ENCODE measurements at places on chromosomes 1 and 21.

DNA sequence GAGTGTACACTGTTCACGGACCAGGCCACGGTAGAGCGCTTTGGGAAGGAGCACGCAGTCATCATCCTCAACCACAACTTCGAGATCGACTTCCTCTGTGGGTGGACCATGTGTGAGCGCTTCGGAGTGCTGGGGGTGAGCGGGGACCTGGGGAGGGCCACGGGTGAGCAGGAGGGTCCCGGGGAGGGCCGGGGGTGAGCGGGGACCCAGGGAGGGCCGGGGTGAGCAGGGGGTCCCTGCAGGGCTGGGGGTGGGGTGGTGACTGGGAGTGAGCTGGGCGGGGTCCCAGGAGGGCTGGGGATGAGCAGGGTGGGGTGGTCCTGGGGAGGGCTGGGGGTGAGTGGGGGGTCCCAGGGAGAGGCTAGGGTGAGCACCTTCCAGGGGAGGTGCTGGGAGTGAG lies 44.1 kb upstream of the TRAPPC10 start:
- DNase-seq: no peak

GRCh38 chr1:45722809-45723208 lies 27.6 kb downstream of the IPP start:
- no peak for DNase-seq

DNA sequence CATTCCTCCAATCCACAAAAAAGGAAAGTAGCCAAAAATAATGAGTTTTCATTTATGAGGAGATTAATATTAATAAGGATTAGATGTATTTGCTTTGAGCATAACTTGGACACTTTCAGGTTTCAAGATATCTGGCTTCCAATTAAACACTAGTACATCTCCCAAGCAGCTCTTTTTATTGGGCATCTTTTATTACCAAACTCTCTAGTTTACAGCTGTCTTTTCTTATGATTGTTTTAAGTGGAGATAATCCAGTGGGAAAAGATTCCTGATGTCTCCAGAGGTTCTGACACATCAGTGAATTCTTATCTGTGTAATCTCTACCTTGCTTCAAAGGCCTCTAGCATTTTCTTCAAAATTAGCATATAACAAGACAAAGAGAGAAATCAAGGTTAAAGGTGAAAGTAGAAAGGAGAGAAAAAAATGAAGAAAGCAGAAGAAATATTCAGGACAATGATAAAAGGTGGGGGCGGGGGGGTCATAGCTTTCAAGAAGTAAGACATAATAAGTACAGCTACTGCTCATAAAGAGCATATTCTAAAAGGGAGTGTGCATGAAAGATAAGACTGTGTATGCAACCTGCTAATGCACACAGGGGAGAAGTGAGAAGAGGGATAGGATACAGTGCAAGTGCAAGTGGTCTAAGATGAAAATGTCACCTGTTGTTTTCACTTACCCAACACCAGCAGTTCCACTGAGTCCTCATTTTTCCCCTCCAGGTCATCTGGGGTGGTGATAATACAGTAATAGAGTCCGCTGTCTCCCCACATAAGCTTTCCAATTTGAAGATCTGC lies 19.1 kb downstream of the ILDR2 start:
- no peak for DNase-seq

DNA sequence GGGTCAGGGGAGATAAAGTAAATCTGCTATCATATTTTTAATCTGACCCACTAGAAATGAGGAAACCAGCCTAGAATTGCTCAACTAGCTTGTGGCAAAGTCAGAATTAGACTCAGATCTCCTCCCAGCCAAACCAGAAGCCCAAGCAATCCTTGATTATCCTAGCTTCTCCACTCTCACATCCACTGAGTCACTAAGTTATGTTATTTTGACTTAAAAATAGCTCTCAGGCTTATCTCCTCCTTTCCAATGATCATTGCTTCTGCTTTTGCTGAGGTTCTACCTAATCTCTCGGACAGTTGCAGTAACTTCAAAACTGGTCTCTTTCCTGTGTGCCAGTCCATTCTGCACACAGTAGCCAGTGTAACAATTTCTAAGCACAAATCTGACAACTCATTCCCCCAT lies 22.9 kb downstream of the OVAAL start:
- no peak for DNase-seq

GRCh38 chr1:53348486-53349368 lies 20.9 kb upstream of the LRP8 start:
- DNase-seq: no peak

DNA sequence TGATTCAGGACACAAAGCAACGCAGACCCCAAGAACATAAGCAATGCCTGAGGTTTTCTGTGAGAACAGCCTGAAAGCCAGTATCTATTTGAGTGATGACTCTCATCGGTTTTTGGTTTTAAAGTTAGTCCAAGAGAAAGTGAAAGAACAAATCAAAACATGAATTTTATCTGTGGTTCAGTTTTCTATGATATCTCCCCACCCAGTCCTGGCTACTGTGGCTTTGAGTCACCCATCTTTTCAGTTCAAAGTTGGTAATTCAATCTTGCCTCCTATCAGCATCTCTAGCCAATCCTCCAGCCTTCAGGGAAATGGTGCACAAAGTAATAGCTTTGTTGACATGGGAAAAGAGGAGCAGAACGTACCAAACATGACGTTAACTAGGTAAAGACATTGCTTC lies 40.5 kb upstream of the KRTAP19-8 start:
- DNase-seq: no peak

- no peak for DNase-seq
Observed at GRCh38 chr1:85611856-85612255, 31.3 kb downstream of the CCN1 start.

GRCh38 chr1:213615226-213615916 lies 372.4 kb upstream of the PROX1 start:
- no peak for DNase-seq

- DNase-seq: no peak
Observed at GRCh38 chr1:6258675-6259074, 2.2 kb downstream of the GPR153 start.

GRCh38 chr1:9542430-9542829 lies 3.2 kb downstream of the SLC25A33 start:
- DNase-seq: no peak

- no peak for DNase-seq
Observed at GRCh38 chr21:39812983-39813382, 54.3 kb upstream of the PCP4 start.

DNA sequence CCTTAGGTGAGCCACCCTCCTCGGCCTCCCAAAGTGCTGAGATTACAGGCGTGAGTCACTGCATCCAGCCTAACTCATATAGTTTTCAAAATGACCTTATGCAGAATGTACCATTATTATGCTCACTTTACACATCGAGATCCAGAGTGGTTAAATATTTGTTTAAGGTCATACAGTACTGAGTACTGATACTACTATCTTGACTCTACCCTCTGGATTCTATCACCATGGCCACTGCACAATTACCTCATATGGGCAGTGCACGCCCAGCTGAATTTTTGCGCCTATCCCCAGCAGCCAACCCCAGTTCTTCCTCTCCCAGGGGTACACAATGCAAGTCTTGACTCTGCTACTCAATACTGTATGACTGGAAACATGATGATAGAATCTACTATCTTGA lies 56.7 kb downstream of the EDARADD start:
- no peak for DNase-seq

DNA sequence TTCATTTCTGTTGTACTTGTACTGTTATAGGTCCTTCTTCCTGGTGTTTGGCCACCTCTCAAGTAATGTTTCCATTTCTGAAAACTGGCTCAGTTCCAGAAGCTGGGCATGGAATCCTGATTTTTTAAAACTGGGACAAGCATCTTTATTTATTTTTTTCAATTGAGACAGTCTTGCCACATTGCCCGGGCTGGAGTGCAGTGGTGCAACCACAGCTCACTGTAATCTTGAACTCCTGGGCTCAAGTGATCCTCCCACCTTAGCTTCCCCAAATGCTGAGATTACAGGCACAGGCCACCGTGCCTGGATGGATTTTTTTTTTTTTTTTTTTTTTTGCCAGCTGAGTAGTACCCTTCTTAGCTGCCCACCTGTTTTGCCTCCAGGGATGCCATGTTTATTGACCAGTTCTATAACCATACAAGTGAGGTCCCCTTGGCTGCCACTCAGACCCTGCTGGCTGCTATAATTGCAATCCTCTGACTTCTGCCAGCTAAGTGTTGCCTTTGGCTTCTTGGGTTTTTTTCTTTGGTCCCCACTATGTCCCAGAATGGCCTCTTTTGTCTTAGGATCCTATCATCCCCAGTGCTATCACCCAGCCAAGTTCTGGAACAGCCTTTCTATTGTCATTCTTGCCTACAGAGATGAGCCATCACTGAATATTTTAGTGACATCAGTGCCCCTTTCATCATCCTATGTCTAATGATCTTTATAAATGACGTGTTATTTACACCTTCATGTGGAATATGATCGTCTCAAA lies 3.9 kb upstream of the DIP2A start:
- no peak for DNase-seq

- peak; percentile 54 for DNase-seq
Observed at GRCh38 chr1:94237291-94238226, at the start of gene ARHGAP29. Gene ARHGAP29 (minus strand): TSS chr1:94237584. CDS start chr1:94231611, 5,973 bp downstream.

GRCh38 chr1:181514298-181515290 lies 31.3 kb downstream of the CACNA1E start:
- no peak for DNase-seq

GRCh38 chr1:82844911-82845827 lies 1044.4 kb downstream of the ADGRL2 start:
- DNase-seq: no peak

Data from activated CD4-positive, alpha-beta T cell treated with anti-CD3 and anti-CD28 coated beads, Interleukin-2, amount 10 ng/mL, durations not matched to agents 7 days and 5 days (primary cell).